ENCODE measurements at places on chromosomes 6 and 20.
A peak's percentile ranks its signal among the peaks of the same experiment; 100 is the strongest.

DNA sequence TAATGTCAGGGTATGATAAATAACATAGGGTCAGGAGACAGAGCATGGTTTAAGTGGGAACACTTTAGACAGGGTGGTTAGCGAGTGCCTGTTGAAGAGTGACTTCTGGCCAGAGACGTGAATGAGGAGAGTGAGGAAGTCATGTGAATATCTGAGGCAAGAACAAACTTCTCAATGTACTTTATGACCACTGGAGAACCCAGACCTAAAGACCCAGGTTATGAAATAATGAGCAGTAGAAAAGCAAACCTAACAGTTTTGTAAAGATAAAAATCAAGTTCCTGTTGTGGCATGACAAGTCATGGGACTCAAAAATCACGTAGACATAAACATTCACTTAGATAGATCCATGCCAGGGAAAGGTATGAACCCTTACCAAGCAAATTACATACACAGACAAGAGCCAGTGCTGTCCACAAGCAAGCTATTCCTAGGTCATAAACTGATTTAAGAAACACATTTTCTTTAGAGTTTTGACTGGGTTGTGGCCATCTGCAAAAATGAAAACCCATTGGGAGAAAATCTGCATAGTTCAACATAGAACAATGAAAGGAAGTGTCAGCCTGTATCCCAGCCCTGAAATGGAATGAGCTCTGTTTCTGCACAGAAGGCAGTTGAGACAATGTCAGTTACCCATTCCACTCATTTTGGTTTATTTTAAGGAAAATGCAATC lies 2.2 kb upstream of the MYCT1 start:
- no peak for DNase-seq

DNA sequence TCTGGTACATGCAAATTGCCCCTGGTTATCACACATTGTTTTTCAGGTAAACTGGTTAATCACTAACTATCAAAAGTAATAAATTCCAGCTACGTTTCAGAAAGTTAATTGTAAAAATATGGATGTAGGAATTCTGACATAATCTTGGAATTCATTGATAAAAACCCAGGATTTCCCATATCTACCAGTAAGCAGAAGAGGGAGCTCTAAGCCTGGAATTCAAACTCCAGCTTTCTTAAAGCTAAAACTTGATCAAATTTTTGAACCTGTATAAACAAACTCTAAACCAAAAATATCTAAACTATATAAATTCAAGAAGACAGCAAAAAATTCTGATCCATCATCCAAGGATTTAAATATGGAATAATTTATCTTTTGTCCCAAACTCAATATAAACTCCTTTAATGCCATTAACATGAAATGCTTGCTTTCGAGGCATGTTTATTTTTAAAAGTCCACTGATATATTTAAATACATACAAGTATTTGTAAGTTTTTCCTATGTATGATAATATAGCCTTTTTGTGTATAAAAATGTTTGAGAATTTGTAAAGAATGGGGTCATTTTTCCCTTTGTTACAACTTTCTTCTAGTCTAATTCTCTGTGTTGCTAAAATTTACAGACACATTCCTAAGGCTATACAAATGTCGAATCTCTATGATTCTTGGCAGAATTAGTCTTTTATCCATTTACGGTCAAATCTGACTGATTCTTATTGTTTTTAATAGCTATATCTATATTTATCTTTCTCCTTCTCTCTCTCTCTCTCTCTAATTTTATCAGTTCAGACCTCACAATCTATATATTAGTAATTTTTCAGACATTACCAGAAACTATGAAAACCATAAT lies 91.4 kb upstream of the RNF217 start:
- DNase-seq: no peak

DNA sequence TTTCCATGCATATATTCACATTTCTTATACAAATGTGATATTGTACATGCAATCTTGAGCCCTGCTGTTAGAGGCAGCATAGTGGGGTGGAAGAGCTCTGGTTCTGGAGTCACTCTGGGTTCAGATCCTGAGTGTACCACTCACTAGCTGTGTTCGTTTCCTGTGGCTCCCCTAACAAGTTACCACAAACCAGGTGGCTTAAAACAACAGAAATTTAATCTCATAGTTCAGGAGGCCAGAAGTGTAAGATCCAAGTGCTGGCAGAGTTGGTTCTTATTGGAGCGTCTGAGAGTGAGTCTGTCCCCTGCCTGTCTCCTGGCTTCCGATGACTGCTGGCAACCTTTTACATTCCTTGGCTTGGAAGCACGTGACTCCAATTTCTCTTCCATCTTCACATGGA lies 115.6 kb downstream of the MAP3K7 start:
- DNase-seq: no peak

DNA sequence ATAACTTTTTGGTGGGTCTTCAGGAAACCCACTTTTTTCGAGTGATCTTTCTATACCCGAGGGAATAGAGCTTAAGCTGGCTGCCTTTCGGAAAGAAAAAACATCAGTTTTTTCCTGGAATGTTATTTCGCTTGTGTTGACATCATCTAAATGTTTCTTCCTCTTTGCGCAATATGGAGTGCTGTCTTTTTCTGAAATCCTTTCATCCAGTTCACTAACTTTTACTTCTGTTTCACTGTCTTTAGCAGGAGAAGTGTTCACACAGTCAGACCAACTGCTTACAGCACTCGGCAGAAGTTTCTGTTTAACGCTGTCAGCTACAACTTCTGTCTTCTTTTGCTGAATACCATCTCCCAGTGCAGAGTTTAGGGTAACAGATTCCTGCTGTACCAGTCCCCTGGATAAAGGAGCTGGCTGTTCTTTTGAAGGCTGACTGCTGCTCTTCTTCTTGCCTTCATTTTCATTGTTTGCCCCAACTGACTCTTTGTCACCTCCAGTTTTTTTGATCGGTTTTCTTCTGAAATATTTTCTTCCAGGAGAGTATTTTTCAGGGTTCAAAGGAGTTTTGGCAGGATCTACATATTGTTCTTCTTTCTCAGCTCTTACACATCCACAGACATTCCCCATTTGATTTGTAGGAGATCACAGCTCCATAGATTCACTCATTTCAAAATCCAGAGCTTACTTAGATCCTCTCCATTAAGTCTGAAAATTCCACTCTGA lies 50.0 kb upstream of the DST start:
- DNase-seq: no peak

- DNase-seq: no peak
Measured at GRCh38 chr6:28142446-28142845, 763 bp downstream of the ZKSCAN8 start.

DNA sequence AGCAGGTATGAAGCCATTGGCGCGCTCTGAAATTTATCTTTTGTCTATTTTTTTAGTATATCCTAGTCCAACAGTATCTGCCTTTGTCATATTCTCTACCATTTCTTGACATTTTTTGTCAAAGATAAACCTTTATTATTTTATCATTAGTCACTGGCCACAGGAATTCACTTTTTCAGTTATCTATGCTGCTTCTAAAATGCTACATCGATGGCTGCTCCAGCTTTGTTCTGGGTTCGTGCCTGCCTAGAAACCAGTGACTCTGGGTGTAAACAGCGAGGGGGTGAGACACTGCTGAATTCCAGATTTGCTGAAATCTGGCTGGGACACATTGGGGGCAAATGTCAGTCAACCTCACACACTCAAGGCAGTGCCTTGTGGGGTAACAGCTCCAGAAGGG lies 193.4 kb downstream of the CDC5L start:
- DNase-seq: no peak

- DNase-seq: no peak
Measured at GRCh38 chr6:155455766-155456165, at the start of gene NOX3. TSS of gene NOX3 (minus strand) at chr6:155455839. CDS start at chr6:155455800, 39 bp downstream.

GRCh38 chr6:143828572-143828971 lies 14.6 kb upstream of the LTV1 start:
- no peak for DNase-seq

- no peak for DNase-seq
Measured at GRCh38 chr6:27059621-27060425, 187.7 kb upstream of the PRSS16 start.

DNA sequence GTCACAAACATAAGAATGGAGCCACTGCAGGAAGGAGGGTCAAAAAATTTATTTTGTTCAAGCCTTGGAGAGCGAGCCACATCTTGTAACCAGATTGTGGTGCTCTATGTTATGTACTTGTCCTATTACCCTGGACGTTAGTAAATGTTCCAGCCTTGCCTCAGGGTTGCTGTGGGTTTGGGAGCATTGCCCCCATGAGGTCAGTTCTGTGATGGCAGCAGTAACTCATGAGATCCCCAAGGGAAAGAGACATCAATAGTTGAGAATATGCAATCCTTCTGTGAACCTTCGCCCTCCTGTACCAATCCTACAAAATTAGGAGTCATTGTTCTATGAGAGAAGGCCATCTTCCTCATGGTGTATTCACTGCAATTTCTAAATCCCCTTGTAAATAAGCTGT lies 16.4 kb upstream of the CFAP206 start:
- DNase-seq: no peak

- DNase-seq: peak; percentile 92
Measured at GRCh38 chr6:42783177-42783875, 1.5 kb downstream of the BICRAL start.

DNA sequence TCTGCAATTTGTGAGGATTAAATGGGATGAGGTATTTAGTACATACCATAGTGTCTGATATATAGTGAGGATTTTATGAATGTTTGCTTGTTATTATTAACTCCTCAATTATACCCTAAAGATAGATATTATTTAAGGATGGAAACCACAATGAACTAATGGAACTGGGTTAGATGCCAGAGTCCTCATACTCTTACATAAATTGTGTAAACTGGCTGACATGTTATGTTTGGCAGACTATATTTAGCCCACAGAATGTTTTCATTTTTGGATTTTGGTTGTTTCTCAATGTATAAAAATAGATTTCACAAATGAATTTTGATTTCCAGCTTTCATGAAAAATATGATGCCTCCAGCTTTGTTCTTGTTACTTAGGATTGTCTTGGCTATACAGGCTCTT lies 37.6 kb downstream of the HTR1B start:
- no peak for DNase-seq

DNA sequence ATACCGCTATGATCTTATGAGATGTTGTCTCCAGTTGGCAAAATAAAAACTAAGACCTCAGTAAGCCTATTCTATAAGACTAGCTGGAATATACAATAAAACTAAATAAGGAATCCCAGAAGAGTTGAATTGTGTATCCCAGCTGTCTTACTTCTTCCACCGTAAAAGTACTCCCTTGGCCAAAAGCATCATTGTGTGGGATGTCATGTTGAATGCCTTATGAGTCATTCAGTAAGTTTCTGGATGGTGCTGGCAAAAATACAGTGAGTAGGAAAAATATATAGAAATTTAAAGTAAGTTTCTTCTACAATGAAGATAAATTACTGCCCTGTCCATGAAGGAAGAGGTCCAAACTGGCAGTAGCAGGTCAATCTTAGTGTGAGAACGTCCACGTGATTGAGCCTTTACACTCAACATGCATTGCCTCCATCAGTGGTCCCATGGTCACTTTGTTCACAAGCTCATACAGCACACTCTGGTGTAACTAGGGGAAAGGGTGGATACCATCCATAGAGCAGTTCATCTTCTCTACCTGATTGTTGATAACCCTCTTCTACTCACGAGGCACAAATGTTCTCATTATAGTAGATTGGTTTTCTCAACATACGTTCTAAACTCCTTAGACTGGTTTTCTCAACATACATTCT lies 13.7 kb upstream of the ZNF318 start:
- DNase-seq: no peak

DNA sequence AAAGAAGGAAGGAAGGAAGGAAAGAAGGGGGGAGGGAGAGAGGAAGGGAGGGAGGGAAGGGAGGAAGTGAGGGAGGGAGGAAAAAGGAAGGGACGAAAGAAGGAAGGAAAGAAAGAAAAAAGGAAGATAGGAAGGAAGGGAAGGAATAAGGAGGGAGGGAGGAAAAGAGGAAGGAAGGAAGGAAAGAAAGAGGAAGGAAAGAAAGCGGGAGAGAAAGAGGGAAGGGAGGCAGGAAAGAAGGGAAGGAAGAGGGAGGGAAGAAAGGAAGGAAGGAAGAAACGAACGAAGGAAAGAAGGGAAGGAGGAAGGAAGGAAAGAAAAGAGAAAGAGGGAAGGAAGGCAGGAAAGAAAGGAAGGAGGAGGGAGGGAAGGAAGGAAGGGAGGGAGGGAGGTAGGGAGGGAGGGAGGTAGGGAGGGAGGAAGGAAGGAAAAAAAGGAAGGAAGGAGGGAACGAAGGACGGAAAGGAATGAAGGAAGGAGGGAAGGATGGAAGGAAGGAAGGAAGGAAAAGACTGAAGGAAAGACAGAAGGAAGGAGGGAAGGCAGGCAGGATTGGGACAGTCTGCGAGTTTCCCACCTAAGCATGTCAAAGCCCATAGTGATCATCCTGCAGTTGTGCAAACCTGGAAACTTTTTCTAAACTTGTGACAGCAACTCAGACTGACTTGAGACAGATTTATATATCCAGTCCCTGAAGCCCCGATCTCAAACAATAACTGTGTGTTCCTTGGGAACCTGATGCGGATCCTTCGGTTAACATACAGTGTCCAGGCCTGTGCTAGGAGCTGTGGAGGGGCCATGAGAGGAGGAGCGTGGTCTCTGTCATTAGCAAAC lies 59.8 kb upstream of the IYD start:
- no peak for DNase-seq

DNA sequence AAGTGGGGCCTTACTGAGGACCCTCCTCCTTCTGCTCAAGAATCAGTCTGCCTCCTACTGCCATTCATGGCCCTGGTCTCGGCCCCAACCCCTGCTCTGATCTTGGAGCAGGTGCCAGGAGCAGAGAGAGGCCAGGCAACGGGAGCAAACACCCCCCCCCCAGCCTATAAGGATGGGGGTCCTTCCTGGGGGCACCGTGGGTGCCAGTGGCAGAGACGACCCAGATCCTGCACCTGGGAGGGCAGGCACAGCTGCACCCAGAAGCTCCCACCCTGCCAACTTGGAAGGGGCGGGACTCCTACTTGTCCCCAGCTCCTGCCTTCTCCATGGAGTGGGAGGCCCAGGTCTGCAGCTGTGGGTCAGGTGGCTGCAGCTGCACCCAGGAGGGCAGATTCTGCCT lies 183.2 kb downstream of the EYA4 start:
- no peak for DNase-seq

DNA sequence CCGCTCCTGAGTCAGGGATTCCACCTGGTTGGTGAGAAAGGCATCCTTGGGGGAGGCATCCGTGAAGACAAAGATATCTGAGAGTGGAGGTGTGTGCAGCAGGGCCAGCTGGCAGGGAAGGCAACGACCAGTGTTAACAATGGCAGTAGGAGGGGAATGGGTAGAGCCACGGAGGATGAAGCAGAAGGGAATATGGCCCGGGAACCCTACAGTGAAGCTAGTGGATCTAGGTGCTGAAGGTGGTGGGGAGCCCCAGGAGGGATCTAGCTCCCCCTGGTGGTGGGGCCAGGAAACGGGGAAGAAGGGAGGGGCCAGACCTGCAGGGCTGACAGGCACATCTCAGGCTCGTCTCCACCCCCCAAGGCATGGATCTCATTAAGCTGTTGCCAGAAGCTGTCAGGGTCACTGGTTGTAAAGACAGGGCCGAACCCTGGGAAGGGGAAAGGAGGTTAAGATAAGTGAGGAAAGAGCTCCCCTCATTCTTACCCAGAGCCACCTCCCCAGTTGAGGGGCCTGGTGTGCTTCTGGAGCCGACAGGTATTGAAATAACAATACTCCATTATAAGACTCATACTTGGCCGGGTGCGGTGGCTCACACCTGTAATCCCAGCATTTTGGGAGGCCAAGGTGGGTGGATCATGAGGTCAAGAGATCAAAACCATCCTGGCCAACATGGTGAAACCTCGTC lies 7.3 kb downstream of the VWA7 start:
- DNase-seq: no peak

GRCh38 chr6:1063671-1064355 lies 248.1 kb upstream of the FOXQ1 start:
- DNase-seq: no peak
